ENCODE measurements at places on chromosomes 1 and 21. TPM values are rescaled to one million over a fixed set of nuclear protein-coding genes. Genes with fewer than 3 reads are reported as not detected.

UTS2 gene
- polyA plus RNA-seq: not detected

ANXA9 gene
- 0.16 TPM for polyA plus RNA-seq

S100A10 gene
- 223 TPM for polyA plus RNA-seq

LAX1 gene
- polyA plus RNA-seq: not detected

ZNF281 gene
- 7.0 TPM for polyA plus RNA-seq

MUL1 gene
- polyA plus RNA-seq: 20.6 TPM

KRTAP13-2 gene
- polyA plus RNA-seq: not detected

RHBG gene
- polyA plus RNA-seq: not detected

KRTAP11-1 gene
- polyA plus RNA-seq: not detected
